Muscle of arm (tissue), 14 donors: ENCODE measurements at places on chromosomes 4 and X. TPM values are rescaled to one million over a fixed set of nuclear protein-coding genes. Genes with fewer than 3 reads are reported as not detected.

DNA sequence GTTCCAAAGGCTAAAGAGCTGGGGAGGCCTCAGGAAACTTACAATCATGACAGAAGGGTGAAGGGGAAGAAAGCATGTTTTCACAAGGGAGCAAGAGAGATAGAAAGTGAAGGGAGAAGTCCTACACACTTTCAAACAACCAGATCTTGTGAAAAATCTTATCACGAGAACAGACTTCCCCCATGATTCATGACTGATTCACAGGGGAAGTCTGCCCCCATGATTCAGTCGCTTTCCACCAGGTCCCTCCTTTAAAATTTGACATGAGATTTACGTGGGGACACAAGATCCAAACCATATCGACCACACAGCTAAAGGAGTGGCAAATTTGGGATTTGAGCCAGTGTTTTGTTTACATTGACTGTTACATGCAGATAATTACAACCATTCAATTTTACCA, 971.1 kb upstream of the HS3ST1 start:
- no peak for DNase-seq

DNA sequence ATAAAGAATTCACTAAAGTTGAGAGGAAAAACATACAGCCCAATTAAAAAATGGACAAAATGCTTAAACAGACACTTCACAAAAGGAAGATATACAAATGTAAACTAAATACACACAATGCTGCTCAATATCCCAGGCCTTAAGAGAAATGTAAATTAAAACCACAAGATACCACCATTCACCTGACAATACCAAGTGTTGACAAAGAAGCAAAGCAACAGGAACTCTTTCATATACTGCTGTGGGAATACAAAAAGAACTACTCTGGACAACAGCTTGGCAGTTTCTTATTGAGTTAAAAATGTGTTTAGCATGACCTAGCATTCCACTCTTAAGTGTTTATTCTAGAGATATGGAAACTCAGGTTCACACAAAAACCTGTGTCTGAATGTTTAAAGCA, 71.3 kb downstream of the ABCB7 start:
- no peak for DNase-seq

ADGRA3 gene
- 79.6 TPM for polyA plus RNA-seq

- DNase-seq: no peak
These were observed 82.0 kb downstream of the RASGEF1B start for GRCh38 chr4:81389720-81390119.

MAGEA4 gene
- polyA plus RNA-seq: not detected
